ENCODE measurements at places on chromosomes 3 and 15.

GRCh38 chr15:78637776-78638435 lies 3.1 kb downstream of the CHRNB4 start:
- no peak for DNase-seq

GRCh38 chr15:52492132-52492531 lies 36.5 kb downstream of the MYO5A start:
- DNase-seq: no peak

DNA sequence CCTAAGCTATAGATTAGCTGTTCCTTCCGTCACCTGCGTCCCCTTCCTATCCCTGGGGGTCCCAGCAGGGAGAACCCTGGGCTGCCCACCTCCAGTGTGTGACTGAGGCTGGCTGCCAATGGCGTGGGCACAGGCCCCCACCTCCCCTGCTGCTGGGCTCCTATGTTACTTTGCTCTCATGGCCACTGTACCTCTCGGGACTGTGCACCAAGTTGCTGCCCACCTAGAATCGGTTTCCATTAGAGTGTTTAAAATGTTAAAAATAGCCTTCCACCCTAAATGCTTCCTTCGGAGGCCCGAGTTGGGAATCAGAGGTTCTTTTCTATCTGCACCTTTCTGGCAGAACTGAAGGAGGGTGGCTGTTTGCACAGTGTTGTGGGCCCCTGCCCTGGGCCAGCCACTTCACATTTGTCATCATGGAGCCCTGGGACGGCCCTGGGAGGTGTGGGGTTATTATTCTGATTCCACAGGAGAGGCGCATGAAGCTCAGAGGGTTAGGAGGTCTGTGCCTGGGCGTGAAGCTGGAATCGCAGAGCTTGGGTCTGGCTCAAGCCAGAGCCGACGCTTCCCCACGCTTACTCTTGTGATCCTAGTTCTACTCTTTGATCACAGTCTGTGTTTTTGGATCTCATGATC lies 29.1 kb downstream of the IRAK2 start:
- DNase-seq: no peak

DNA sequence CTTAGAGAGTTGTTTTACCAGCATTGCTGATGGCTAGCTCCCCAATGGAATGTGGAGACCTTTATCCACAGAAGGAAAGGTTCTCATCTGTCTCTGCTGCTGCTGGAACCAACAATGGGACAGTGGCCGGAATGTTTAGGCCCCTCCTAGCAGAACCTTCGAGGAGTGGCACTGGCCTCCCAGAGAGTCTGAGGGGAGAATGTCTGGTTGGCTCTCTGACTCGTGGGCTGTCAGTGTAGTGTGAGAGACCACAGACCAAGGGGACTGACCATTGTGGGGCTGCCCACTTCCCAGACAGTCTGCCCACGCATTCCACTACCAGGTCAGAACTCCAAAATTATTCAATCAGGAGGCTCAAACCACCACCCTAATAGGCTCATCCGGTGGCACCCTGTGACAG lies 5.1 kb downstream of the RASL12 start:
- no peak for DNase-seq

DNA sequence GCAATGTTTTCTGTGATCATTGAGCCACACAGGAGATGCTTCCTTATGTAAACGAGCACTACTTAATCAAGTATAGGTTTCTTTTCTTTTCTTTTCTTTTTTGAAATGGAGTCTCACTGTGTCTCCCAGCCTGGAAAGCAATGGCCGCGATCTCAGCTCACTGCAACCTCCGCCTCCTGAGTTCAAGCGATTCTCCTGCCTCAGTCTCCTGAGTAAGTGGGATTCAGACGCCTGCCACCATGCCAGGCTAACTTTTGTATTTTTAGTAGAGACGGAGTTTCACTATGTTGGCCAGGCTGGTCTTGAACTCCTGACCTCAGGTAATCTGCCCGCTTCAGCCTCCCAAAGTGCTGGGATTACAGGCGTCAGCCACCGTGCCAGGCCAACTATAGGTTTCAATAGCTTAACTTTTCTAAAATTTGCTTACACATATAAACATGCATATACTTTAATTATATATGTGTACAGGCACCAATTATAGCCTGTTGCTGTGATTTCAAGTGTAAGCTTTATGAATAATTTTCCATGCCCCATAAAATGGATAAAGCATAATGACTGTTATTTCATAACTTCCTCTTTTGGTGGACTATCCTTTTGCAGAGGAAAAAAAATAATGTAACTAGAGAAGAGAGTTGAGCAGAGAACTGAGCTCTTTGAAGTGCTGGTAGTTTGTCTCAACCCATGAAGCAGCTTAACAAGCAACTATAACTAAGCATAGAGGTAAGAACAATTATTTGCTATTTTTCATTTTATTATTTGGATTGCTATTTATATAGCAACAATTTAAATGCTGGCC lies 24.8 kb upstream of the MBNL1 start:
- DNase-seq: no peak

GRCh38 chr3:99319961-99320360 lies 318.4 kb upstream of the COL8A1 start:
- DNase-seq: peak; percentile 80

DNA sequence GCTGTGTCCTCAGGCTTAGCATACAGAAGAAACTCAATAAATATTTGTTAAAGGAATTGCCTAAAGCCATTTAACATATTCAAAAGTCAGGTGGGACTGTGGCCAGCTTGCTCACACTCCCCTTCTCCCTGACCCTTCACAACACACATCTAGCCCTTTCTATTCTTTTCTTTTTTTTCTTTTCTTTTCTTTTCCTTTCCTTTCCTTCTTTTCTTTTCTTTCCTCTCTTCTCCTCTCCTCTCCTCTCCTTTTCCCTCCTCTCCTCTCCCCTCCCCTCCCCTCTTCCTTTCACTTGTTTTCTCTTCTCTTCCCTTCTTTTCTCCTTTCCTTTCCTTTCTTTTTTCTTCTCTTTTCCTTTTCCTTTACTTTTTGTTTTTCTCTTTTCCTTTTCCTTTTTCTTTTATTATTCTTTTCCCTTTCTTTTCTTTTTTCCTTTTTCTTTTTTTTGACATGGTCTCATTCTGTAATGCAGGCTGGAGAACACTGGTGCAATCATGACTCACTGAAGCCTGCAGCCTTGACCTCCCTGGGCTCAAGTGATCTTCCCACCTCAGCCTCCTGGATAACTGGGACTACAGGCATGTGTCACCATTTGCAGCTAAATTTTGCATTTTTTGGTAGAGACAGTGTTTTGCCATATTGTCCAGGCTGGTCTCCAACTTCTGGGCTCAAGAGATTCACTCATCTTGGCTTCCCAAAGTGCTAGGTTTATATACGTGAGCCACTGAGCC lies 377.8 kb downstream of the GRM7 start:
- DNase-seq: no peak

DNA sequence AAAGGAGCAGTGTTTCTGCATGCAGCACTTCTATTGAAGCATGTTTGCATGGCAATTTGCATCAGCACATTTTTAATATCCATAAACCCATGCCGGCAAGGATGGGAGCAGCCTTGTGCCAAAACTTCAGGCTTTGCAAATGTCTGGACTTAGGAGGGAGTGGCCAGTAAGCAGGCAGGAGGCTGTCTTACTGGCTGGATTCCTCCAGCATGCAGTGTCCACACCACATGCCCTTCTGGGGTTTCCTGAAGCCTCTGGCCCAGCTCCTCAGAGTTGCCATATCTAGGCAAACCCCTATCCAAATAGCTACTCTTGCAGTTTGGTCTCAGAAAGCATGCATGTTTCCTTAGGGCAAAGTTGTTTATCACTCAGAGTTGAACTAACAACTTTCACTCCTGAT lies 139.1 kb upstream of the MRPS22 start:
- peak; percentile 37 for DNase-seq

GRCh38 chr3:102718651-102719050 lies 283.8 kb downstream of the ZPLD1 start:
- no peak for DNase-seq

GRCh38 chr3:177197041-177197726 lies at the start of gene TBL1XR1:
Gene TBL1XR1, minus strand, starts transcription at chr3:177197482. Its CDS starts 132,505 bp downstream, at chr3:177064977.
- DNase-seq: peak; percentile 95

DNA sequence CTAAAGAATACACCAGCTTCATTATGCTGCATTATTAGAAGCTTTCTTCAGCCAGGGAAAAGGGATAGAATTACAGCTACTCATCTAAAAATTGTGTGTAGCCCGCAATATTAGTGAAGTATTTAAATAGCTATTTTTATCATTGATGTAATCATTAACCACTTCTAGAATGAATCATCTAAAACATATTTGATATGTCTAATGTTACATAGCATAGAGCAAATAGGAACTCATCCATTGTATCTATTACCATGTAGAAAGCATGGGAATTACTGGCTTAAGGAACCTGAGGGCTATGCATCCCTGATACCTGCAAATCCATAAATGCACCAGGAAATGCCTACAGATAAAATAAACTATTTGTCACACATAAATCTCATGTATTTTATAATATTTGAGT lies 54.5 kb upstream of the VGLL3 start:
- no peak for DNase-seq

GRCh38 chr15:71565631-71566160 lies 244.7 kb upstream of the NR2E3 start:
- DNase-seq: peak; percentile 24

DNA sequence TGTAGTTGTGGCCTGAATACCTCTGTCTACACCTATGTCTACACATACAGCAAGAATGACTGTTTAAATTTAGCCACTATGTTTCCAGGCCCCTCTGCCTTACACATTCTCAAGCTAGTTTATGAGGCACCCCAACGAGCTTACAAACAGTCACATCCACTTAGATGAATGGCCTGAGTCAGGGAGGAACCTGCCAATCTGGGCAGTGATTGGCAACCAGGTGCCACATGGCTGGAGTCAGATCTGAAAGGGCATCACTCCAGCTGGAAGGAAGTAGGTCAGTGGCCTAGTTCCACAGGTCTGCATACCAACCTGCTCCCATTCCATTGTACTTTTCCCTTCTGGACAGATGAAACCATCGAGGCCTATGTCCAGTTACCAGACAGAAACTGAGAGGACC lies 136.3 kb downstream of the FOXP1 start:
- no peak for DNase-seq

DNA sequence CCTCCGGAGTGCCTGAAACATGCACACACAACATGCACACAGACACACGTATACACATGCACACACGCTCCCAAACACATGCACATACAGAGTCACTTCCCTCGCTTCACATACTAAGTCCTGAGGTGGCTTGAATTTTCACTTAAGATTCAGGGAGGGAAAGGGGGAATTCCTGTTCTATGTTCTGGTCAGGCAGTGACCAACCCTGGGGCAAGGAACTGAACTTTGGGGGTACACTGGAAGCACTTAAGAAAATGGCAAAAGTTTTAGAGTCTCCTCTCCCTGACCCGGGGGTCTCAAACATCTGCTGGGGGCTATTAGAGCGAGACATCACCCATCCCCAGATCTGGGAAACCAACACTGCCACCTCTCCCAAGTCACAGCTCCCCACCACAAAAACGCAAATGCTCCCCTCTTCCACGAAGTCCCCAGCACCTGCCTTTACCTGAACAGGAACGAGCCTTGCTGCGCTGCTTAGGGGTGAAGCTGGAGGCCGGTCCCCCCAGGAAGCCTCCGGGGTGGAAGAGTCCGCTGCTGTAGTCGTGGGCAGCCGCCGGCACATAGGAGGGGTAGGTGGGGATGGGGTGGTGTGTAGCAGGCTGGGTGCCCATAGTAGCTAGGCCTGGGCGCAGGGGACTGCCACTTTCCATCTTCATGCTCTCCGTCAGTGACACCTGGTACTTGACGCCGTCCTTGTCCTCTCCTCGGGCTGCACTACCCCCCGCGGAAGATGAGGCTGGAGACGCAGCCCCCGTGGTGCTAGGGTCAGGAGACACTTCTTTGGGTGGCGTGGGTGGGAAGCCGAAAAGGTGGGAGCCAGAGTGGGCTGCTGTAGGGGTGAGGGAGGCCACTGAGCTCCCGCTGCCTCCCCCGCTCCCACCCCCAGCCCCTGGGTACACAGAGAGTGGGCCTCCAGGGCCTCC lies 7.5 kb downstream of the GATA2 start:
- DNase-seq: no peak

DNA sequence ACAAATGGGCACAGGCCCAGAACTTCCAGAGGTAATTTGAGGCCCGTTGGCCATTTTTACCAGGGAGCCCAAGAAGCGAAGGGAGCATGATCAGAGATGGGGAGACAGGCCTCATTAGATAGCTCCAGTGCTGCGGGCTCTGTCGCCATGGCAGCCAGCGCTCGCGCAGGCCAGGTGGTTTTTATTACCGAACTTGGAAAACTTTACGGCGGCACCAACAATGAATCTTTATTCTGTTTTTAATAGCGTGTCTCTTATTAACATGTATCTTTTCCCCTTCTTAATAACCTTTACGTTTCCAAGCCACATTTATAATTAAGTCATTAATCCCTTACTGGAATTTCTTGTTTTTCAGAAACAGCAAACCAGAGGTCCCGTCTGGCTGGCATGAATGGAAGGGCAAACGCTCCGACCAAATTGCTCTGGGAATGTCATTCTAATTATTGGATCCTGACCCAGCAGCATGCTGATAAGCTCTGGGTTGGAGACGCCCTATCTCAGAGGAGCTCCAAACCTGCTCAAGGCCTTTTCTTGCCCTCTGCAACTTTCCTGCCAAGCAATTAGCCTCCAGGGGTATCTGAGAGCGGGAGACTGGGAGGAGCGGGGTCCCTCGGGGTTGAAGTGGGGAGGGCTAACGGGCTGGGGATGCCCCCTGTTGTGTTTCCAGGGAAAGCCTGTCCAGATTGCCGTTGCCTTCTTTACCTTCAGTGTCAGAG lies 256.4 kb downstream of the TLE3 start:
- no peak for DNase-seq

- DNase-seq: peak; percentile 96
These were observed 21.8 kb downstream of the ST3GAL6 start for GRCh38 chr3:98784666-98785600.

- DNase-seq: no peak
These were observed 448 bp downstream of the SLC12A8 start for GRCh38 chr3:125212091-125212508.

DNA sequence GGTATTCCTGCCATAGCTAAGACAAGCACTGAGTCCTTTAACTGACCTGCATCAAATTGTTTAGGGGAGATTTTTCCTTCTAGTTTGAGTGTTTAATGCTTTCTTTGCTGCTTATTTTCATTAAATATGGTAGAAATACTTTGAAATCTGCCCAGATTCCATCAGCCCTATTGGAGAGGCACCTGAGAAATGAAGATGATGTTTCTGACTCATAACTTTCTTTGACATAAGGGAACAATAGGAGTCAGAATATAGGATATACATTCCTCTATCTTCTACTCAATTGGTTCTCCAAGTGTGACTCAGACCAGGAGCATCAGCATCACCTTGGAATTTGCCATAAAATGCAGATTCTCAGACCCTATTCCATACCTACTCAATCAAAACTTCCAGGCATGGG lies 27.4 kb downstream of the BTD start:
- DNase-seq: no peak

DNA sequence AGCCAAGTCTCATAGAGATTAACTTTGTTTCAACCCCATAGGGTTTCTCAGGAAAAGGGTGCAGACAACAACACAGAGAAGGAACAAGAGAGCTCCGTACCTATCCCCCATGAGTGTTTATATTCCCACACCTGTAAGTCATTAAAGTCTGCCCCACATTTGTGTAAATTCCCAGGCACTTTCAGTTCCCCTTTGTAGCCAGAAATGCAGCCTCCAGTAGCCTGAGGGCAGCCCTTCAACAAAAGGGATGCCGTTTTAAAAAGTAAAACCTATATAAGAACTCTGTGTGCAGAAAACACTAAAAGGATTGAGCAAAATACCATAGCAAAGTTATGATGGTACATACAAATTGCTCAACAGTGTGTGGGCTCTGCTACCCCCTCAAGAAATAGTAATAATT lies 59.7 kb upstream of the TMEM108 start:
- DNase-seq: no peak

- no peak for DNase-seq
These were observed 239.7 kb downstream of the RPLP1 start for GRCh38 chr15:69692342-69692741.

GRCh38 chr15:78016860-78017259 lies 60.7 kb downstream of the TBC1D2B start:
- no peak for DNase-seq
